ENCODE measurements at places on chromosomes 11 and 22. TPM values are rescaled to one million over a fixed set of nuclear protein-coding genes. Genes with fewer than 3 reads are reported as not detected.

- DNase-seq, result no peak
Measured at GRCh38 chr11:70912226-70912840, 340.0 kb downstream of the SHANK2 start.

DNA sequence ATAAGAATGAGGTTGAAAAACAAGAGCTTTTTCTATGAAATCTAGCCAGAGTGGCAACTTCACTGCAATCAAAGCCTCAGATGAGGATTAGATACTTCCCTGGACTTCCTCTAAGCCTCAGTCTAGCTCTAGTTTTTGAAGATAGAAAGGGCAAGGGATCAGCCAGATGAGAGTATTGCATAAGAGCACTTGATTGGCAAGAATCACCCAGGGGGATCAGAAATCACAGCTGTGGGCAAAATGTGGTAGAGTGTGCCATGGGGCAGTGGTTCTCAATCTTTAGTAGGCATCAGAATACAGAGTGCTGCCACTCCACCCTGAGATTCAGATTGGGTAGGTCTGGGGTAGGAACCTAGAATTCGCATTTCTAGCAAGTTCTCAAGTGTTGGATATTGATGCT is 82.4 kb downstream of the EXT2 start:
- no peak for DNase-seq

DNA sequence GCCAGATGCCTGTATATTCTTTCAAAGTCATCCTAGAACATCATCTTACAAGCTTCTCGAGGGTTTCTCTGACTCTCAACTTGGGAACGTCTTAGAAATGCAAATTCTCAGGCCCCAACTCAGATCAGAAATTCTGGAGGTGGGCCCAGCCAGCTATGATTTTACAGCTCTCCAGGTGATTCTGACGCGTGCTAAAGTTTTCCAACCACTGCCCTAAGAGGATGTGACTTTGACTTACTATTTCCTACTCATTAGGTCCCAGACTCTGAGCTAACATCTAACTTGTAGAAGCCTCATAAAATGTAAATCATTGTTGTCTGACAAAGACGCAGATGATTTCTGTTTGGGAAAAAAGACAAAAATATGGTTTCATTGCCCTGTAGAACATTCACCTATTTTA is 61.1 kb downstream of the IRAG1 start:
- no peak for DNase-seq

DNA sequence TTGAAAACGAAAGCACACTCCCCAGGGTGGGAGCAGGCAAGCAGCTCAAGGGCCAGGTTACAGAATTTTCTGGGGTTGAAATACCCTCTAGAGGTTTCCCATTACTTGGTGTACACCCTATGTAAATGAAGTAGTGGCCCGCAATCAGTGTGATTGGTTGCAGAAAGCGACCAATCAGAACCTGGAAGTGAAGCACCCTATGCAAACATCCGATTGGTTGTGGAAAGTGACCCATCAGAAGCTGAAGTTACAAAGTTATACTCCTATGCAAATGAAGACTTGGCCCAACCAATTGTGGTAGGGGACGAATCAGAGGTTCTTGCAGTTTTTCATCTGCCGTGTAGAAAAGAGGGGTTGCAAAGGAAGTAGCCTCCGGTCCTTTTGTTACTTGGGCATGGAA is 19.2 kb downstream of the PRR5 start:
- DNase-seq, result no peak

- DNase-seq, result no peak
Measured at GRCh38 chr11:118849825-118850224, 33.9 kb upstream of the CXCR5 start.

OSBPL5 gene
- 9.0 TPM for total RNA-seq

- DNase-seq, result no peak
Measured at GRCh38 chr22:31491218-31491962, 1.7 kb upstream of the EIF4ENIF1 start.

All from hepatocyte (in vitro differentiated cells).